Left renal cortex interstitium (tissue), 4 donors: ENCODE measurements at places on chromosomes 1 and 21. TPM values are rescaled to one million over a fixed set of nuclear protein-coding genes. Genes with fewer than 3 reads are reported as not detected.

DNA sequence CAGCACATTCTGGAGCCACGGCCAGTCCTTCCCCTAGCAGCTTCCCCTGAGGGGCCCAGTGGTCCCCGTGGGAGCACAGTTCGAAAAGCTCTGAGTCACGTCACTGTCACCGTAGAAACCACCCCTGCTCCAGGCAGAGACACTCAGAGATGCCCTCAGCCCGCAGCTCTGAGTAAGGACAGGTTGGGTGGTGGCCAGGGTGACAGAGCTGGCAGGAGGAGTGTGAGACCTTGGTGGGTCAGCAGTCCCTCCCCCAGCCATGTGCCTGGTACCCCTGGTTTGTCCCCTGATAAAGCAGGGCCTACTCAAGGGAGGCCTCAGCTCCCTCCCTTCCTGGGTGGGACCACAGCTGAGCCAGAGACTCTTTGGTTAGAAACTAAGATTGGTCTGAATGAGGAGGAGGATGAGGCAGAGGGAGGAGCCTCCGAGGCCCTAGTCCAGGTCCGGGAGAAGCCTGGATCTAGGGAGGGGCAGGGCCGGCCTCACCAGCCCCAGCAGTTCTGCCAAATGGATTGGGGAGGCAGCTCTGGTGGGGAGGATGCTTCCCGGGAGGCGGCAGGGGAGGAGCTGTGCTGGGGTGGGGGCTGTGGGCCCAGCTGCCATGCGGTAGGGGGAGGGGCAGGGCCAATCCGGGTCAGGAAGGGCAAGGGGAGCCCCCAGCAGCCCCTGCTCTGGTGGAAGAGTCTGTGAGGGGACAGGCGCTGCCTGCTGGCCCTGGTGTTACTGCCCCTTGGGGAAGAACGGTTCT lies 55.2 kb downstream of the SLC9A1 start:
- no peak for DNase-seq

GRCh38 chr1:31434979-31435378 lies 22.0 kb downstream of the SERINC2 start:
- no peak for DNase-seq

- DNase-seq = no peak
These were observed 26.8 kb upstream of the BEND5 start for GRCh38 chr1:48803474-48803873.

DNA sequence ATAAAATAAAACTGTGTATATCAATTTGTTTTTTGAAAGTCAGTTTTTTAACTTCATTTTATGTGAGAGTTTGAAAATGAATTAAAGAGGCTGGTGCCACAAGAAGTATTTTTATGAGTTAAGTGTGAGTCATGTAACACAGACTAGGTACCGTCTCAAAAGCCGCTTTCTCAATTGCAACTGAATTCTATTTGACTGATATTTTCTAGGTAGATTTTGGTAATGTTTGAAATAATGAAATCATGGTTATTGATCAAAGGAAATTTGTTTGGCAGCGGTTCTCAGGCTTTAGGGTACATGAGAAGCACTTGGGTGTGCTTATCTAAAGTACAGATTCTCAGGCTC lies 4.6 kb downstream of the SNX27 start:
- no peak for DNase-seq

- no peak for DNase-seq
These were observed 458 bp upstream of the ALPL start for GRCh38 chr1:21508580-21509350.

DNA sequence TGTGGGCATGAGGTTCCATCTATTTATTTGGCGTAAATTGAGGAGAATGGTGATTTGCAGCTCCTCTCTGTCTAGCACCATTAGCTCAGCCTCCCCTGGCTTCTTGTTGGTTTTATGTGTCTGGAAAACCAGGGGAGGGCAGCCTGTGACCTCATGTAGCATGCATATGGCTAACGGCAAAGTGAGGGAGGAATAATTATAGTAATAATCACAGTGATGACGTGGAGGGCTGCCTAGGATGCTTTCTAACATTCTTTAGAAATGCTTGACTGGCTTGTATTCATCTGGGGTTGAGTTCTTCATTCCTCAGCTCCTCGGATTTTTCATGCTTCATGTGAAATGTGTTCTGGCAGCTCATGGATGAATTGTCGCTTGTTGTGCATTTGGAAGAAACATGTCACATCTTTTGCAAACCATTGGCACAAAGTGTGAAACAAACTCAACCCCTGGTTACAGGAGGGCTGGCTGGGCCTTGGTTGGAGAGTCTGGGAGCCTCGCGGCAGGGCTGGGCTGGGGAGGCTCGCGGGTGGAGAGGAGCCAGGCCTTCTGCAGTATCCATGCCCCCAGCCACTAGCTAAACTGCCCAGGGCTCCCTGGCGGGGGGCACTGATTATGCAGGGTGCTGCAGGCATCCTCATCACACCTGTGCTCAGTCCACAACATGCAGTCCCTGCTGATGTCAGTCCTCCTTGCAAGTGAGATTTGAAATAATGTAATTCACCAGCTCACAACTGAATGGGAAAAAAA lies 149.6 kb downstream of the DISC1 start:
- DNase-seq = no peak

DNA sequence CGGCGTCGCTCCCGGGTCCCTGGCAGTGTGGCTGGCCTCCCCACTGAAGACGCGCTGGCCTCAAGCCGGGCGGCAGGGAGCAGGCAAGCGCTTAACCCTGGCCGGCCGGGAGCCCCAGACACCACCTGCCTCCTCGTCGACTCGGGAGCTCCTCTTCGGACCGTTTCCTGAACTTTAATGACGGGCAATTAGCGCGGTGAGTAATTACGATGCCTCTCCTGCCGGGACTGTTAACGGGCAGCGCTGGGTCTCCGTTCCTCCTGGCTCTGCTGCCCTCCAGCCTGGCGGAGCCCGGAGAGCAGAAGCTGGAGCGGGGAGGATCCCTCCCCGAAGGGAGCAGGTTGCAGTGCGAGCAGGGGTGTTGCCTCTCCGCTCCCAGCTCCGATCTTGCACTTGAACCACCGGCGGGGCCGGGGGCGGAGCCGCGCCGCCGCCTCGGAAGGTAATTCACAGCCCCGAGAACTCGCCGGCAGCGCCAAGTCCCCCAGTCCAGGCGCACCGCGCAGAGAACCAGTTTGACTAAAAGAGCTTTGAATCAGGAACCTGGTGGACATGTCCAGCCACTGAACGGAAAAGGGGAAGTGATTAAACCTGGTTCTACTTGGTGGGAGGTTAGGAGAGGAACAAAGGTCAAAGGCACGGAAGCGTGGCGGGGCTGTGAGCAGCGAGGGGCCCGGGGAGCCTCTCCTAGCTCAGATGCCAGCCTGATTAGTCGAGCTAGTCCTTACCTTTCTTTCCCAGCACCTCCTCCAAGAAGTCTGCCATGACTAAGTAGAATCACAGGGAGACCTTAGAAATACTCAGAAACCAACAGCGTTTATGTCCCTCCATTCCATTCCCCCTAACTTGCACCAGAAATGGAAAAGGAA lies 18.3 kb upstream of the PLEKHA6 start:
- no peak for DNase-seq

DNA sequence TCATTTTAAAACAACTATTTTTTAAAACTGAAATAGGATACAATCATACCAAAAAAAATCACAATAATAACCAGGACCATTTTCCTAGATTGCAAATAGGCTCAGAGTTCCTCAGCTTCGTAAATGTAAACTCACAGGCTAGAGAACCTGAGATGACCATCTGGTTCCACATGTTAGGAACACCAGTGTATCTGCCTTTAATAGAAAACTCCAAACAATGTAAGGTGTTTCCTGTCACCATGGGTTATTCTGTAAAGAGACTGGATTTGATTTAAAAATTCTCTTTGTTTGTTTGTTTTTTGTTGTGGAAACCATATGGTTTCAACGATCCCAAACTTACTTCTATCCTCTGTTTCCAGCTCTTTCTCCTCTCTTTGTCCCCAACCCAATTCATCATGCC lies 197.5 kb downstream of the ZZZ3 start:
- DNase-seq = no peak

- DNase-seq = no peak
These were observed 41.9 kb downstream of the CASQ2 start for GRCh38 chr1:115726570-115726969.

DNA sequence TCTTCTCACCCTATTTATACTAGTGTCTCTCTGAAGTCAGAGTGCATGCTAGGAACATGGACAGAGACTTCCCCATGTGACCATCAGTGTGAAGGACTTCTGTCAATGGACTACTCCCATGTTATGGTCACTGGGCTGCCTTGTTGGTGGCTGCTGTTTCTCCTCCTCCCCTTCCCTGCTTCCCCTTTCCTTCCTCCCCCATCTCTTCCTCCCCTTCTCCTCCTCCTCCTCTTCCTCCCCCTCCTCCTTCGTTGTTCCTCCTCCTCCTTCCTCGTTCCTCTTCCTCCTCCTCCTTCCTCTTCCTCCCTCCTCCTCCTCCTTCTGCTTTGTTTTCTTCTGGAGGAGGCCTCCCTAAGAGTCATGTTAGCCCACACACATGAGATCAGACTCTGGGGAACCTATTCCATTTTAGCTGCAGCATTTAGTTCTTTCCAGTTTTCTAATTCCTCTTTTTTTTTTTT lies 35.8 kb downstream of the IER5 start:
- DNase-seq = no peak

DNA sequence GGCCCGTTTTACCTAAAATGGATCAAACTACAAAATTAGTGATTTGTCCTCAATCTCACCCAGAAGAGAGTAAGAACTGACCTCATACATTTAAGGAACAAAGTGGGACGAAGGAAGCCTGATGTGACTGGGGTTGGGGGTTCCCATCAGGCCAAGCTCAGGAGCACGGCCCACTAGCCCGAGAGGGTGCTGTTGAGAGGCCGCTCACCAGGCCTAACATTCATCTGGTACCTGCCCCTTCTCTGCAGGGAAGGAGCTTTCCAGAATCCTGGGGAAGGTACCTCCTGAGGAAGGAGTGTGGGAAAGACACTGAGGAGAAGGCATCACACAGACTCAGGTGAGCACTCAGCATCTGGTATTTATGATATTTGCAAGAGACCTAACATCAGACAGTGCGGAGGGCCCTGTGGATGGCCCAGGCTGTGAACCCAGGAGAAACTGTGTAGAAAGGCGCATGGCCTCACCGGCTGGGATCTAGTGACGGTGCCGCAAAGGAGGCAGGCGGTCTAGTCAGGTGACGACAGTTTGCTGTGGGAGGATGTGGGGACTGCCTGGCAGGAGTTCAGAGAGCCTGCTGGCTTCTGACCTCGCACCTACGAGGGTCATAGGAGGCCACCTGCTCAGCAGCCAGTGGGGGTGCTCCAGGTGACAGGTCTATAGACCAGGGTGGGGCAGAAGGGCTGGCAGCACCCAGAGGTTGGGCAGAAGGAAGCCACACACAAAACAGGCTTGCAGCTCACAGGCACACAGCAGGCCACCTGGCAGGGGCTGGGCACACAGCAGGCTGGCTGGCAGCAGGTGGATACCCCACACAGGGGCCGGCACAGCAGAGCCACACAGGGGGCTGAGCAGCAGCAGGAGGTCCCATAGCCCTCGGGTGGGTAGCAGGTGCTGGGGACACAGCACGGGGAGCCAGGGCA lies 543 bp downstream of the KRTAP12-4 start:
- no peak for DNase-seq

GRCh38 chr1:209561532-209561931 lies 22.0 kb upstream of the CAMK1G start:
- DNase-seq = no peak

DNA sequence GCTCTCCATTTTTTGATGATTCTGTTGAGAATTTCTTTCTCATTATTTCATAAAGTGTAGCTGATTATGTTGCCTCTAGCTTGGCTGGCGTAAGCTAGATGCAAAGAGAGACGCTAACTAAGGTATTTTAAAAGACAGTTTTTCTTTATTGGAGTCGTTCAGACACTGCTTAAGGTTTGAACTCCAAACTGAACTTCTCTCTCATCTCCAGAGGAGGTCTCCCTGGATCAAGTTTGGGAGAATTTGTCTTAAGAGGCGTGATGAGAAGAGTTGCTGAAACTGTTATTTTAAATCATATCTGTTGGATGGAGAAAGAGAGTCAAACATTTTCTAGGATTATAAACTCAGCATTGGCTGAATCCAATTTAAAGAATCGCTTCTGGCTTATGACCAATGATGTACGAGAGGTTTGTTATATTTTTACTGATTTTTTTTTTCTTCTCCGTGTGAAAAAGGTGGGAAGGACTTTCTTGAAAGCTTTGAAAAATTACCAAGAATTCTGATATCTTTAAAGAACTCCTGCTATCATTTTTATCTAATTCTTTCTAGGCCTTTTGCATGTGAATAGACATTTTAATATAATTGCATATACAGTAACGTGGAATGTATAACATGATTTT lies 34.0 kb downstream of the MAP3K7CL start:
- DNase-seq = peak; percentile 43

- DNase-seq = no peak
These were observed 201.5 kb downstream of the PDE4B start for GRCh38 chr1:65994223-65994622.

DNA sequence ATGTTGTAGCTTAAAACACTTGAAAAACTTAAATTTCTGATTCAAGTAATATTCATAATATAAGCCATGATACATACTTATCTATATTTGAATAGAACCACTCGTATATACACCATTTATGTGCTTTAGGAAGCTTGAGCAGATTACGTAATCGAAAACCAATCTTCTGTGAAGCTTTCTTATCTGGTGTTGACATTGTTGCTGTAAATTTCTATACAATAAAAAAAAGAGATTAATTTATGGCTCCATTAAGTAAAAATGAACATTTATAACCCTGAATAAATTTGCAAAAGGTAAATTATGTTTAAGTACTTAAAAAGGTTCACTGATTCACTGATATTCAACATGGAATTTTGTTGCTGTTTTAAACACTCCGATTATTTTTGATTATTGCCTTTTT lies 21.4 kb downstream of the LIN9 start:
- no peak for DNase-seq

DNA sequence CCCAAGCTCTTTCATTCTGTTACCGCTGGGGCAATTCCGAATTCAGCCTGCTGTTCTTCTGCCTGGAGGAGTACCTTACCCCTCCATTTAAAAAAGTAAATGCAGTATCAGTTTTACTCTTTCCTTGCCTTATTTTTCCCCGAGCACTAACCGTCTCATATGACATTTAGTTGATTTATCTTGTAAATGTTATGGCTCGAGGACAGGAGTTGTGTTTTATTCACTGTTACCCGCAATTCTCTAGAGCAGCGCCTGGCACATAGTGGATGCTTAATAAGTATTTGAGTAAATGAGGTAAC lies 425 bp upstream of the TADA1 start:
- no peak for DNase-seq

GRCh38 chr1:224333939-224334786 lies 4.2 kb upstream of the NVL start:
- no peak for DNase-seq

GRCh38 chr1:20200966-20201365 lies 14.6 kb upstream of the PLA2G2C start:
- no peak for DNase-seq

MSH4 gene
- polyA plus RNA-seq = 0.42 TPM

TMCC2 gene
- polyA plus RNA-seq = 7.5 TPM

SLC35F3 gene
- polyA plus RNA-seq = 0.70 TPM

ANXA9 gene
- polyA plus RNA-seq = 12.3 TPM

LRRC3 gene
- 4.4 TPM for polyA plus RNA-seq

CATSPER4 gene
- 0.13 TPM for polyA plus RNA-seq

GUCA2A gene
- not detected for polyA plus RNA-seq

SPATA46 gene
- polyA plus RNA-seq = 0.47 TPM

GFI1 gene
- 0.13 TPM for polyA plus RNA-seq

INTS7 gene
- 24.6 TPM for polyA plus RNA-seq

UBXN10 gene
- 4.9 TPM for polyA plus RNA-seq

MYOC gene
- polyA plus RNA-seq = 0.24 TPM

PRR9 gene
- not detected for polyA plus RNA-seq

RNU1-2 gene
- not detected for polyA plus RNA-seq

TDRD5 gene
- 5.5 TPM for polyA plus RNA-seq
